ENCODE measurements at places on chromosomes 7 and 10.

DNA sequence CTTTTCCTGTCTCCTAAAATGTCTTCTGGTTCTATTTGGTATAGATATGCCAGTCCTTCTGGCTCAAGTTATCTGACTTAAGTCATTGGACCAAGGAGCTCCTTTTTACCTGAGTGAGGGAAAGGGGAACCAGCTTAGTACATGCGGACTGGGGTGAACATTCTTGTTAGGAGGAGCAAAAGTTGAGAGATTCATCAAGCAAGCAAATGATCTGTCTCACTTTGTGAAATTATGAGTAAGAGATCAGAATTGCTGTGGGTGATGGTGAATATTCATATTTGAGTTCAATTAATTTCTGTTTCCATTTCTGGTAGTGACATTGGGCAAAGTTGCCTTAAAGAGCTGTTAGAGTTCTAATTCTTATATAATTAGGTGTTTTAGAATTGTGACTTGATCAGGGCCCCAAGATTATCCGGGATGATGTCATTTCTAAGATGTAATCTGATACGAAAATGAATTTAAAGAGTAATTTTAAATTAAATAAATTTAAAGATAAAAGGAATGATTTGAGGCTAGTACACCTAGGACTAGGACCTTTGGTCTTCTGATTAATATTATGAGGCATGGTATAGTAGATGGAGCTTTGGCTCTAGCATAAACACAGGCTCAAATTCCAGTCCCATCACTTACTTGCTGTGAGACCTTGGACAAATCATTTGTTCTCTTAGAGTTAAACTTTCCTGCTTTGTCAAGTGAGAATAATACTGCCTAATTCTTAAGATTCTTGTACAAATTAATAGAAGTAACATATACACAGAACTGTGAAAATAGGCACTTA lies 60.4 kb upstream of the STRIP2 start:
- DNase-seq: no peak

DNA sequence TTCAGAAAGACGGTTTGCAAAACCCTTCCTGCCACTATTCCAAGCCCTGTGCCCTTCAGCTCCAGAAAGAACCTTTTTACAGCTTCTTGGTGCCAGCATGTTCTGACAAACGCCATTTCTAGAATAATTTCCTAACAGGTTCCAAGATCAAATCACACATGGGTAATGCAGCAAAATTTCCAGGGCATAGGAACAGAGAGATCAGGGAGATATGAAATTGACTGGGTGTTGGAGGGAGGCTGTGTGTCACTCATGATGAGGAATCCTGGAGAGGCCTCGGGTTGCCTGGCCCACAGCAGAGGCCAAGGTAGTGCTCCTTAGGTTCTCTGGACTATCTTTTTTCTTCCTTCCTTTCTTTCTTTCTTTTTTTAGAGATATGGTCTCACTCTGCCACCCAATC lies 29.5 kb downstream of the RAB19 start:
- no peak for DNase-seq

GRCh38 chr7:6419310-6419773 lies 28.4 kb downstream of the DAGLB start:
- no peak for DNase-seq

- no peak for DNase-seq
Observed at GRCh38 chr7:49618028-49618427, 155.4 kb upstream of the VWC2 start.

- DNase-seq: no peak
Observed at GRCh38 chr7:43118313-43118712, 5.9 kb downstream of the HECW1 start.

DNA sequence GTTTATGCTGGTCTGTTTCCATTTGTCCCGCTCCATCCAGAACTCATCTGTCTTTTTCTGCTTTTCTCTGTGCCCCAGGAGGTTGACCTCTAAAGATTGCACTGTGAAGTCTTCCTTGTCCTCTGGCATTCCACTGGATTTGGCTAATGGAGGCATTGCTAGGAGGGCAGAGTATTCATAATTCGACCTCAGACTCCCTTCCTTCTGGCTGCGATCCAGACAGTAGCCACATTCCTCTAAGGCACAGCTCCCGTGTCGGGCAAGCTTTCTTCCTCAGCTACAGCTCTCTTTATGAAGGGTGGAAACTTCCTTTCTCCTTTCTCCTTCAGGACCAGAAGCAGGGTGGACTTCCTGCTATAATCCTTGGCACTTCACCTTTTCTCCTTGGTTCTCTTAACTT lies 175.9 kb downstream of the BAMBI start:
- DNase-seq: no peak

DNA sequence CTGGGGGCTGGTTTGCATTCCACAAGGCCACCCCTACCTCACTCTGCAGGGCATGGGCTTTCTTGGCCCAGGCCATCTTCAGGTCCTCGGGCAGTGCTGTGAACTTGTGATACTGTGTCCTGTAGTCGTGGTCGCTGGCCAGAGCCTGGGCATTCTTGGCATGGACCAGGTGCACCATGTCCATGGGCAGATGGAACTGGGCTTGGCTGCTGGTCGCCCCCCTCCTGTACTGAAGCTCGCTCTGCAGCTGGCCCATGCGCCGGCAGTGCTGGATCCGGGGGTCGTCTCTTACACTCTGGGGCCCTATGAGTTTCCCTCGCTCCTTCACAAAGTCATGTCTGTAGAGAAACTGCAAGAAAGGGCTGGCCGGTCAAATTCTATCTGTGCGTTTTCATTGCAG lies 51.7 kb downstream of the HABP2 start:
- no peak for DNase-seq

- DNase-seq: no peak
Observed at GRCh38 chr7:111190804-111191203, 99.9 kb downstream of the LRRN3 start.

DNA sequence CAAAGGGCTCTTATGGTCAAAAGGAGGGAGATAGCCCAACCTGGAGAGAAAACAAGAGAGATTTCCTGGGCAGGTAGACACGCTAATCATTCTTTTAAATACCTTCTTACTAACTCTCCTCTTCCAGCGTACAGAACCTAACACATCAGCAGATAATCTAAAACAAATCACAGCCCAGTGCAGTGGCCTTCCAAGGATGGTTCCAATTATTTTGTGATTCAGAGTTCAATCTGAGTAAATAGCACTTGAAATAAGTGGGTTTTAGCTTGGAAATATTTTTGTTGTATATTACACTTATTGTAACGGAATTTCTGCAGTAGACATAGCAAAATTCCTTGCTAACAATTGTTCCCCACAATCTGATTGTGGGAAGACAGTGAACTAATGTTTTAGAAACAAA lies 7.3 kb upstream of the IMPDH1 start:
- no peak for DNase-seq

DNA sequence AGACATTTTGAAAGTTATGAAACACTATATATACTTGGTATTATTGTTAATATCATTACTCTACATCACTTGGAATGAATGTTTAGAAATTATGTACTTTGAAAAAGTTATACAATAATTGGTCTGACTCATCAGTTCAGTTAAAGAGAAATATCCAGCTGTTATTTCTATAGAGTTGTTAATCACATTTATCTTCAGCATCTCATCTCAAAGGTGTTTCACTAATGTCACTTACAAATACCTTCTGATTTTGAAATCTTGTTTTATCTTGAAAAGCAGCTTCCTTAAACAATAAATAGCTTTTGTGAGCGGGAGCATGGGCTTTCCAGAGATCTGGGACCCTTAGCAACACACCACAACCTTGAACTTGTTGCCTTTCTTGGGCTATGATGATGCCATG lies 205.2 kb downstream of the PCLO start:
- DNase-seq: no peak

DNA sequence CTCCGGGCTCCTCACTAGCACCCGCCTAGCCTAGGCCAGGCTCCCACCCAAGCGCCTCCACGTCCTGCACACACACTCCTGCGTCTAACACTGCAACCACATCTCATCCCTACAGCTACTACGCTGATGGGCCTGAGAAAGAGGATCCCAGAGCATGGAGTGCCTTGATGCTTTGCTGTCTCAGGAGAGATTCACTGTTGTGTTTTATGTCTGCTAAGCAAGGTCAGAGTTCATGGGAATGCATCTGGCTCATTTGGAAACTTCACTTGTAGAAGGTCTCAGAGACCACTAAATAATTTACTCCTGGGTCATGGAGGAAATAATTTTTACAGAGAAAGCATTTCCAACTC lies 88.7 kb downstream of the SLIT1 start:
- DNase-seq: no peak

- no peak for DNase-seq
Observed at GRCh38 chr7:94562525-94562924, 52.9 kb downstream of the CASD1 start.

- DNase-seq: no peak
Observed at GRCh38 chr7:154631162-154631561, 371.8 kb downstream of the PAXIP1 start.

GRCh38 chr7:142152076-142152475 lies 40.6 kb downstream of the MGAM2 start:
- DNase-seq: no peak

GRCh38 chr7:118325450-118325808 lies 100.9 kb downstream of the ANKRD7 start:
- no peak for DNase-seq

GRCh38 chr10:22593636-22594198 lies 120.7 kb downstream of the PIP4K2A start:
- DNase-seq: no peak

DNA sequence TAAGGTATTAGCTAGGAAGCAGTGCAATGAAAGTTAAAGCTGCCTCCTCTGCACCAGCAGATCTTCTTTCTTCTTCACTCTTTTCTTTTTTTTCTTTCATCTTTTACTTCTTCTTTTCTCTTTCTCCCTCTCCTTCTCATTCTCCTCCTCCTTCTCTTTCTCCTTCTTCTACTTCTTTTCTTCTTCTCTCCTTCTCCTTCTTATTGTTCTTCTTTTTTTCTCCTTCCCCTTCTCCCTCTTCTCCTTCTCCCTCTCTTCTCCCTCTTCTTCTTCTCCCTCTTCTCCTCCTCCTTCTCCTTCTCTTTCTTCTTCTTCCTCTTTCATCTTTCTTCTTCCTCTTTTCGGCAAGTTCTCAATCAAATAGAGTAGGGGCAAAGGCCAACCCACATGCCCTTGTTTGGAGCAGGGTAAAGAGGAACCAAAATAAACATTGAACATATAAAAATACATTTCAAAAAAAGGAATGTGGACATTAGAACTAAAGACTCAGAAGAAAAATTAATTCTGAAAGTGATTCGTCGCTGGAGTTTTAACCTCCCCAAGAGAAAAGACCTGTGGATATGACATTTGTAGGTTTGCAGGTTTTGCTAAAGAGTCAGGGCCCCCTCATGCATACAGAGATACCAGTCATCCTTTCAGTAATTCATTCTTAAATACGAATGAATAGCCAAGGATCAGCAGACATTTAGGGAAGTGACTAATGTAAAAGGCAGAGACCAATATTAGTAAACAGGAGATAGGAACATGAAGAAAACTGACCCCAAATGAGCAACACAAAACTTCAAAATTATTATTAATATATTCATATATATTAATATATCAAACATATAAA lies 93.0 kb upstream of the RSU1 start:
- DNase-seq: no peak

DNA sequence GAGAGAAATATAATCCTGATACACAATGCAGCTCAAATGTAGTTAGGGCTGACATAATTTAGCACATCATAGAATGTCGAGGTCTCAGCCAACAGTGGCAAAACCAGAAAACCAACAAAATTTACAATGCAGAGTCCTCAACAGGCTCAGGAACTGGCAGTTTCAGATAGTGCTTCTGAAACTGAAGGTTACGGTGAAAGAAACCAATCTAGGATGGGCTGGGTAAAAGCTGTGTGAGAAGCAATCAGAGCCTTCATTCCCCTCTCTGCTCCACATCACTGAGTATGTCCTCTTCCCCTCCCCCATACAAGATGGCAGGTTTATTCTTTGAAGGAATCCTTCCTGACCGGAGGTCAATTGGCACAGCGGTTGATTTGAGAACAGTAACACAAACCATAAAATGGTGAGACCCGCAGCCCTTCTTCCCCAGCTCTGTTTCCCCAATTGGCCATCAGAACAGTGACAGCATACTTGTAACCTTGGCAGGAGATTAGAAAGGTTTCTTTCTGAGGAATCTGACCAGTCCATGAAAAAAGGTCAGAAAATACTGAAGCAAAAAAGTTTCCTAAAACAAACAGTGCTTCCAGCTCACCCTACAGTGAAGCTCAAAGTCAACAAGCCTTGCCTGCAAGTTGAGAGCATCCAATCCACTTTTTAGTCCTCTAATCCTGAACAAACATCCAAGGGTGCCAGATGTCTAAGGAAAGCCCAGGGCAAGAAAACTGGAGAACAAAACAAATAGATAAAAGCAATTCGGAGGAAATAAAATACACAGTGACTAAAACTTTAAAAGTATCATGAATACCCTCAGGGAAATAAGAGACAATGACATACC lies 53.9 kb upstream of the IL6 start:
- no peak for DNase-seq

GRCh38 chr7:92699966-92700514 lies 109.8 kb upstream of the FAM133B start:
- DNase-seq: no peak

GRCh38 chr7:120760050-120760449 lies 97.9 kb downstream of the TSPAN12 start:
- DNase-seq: no peak

DNA sequence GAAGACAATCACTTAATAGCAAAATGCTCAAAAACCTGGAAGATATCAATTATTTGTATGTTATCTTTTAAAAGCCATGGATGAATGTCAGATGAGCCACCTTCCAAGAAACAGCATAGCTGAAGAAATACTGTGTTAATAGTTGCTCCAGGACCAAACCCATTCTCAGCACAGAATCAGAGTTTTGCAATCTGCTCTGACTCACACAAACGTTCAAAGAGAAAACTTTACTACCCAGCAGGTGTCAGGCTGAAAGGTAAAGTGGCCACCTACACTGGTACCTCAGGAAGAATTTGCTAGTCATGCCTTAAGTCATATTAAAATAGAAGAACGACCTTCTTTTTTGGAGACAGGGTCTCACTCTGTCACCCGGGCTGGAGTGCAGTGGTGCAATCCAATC lies 526.5 kb downstream of the PARD3 start:
- no peak for DNase-seq
